Motor neuron (in vitro differentiated cells): ENCODE measurements at places on chromosomes 1 and 21.

- no peak for ATAC-seq
Measured at GRCh38 chr1:103948526-103948925, 198.8 kb downstream of the AMY1C start.

- ATAC-seq: no peak
Measured at GRCh38 chr21:36768496-36768895, 69.6 kb downstream of the SIM2 start.

GRCh38 chr1:186536273-186536890, 75.5 kb upstream of the PDC start:
- peak; percentile 57 for ATAC-seq

- ATAC-seq: no peak
Measured at GRCh38 chr21:41189150-41189745, 21.3 kb downstream of the BACE2 start.
